Urinary bladder (tissue), 4 donors: ENCODE measurements at places on chromosomes 1 and 21. TPM values are rescaled to one million over a fixed set of nuclear protein-coding genes. Genes with fewer than 3 reads are reported as not detected.

SPATA21 gene
- polyA plus RNA-seq, result 0.29 TPM

MGST3 gene
- 208 TPM for polyA plus RNA-seq

SERINC2 gene
- polyA plus RNA-seq, result 43.3 TPM

DNA sequence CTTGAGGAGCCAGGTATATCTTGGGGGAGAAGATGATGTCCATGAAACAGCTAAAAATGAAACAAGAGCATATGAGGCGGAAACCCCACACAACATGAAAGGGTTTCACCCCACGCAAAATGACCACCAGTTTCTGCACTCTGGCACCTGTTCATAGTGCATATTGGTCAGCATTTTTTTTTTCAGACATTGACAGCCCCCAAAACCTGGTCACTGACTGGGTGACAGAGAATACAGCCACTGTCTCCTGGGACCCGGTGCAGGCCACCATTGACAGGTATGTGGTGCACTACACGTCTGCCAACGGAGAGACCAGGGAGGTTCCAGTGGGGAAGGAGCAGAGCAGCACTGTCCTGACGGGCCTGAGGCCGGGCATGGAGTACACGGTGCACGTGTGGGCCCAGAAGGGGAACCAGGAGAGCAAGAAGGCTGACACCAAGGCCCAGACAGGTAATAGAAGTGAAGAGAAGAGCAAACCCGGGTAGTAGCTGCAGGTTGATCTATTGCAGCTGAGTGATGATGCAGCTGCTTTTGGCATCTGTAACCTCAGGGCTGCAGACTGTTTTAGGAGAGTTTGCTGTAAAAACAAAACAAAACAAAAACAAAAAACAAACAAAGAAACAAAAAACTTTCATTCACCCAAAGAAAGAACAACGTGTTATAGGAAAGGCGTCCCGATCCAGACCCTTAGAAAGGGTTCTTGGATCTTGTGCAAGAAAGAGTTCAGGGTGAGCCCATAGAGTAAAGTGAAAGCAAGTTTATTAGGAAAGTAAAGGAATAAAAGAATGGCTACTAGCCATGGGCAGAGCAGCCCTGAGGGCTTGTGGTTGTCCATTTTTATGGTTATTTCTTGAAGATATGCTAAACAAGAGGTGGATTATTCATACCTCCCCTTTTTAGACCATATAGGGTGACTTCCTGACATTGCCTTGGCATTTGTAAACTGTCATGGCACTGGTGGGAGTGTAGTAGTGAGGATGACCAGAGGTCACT, 51.0 kb downstream of the TNN start:
- no peak for DNase-seq
